DMS 273 treated with DMSO at 0.1 percent for 48 hours (cell line): ENCODE measurements at places on chromosomes 7 and 10.
A peak's percentile ranks its signal among the peaks of the same experiment; 100 is the strongest.

DNA sequence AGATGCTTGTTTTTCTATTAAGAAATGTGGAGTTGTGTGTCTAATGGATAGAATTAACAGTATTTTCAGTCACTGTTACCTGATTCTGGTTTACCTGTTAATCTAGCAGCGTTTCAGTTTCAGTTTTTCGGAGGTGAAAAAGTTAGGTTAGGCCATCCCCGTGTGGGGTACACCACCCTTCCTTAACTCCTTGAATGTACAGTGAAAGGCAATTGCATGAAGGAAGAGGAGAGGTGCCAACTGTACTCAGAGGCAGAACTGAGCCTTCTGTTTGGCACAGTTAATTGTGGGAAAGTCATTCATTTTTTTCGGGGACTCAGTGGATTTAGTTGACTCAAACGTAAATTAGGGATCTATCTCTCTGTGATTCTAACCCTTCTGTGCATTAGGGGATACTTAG, 35.5 kb downstream of the RPA3 start:
- no peak for DNase-seq

- no peak for DNase-seq
Measured at GRCh38 chr7:107119376-107120105, 49.3 kb upstream of the HBP1 start.

- DNase-seq: no peak
Measured at GRCh38 chr10:132001238-132001972, 19.7 kb upstream of the BNIP3 start.

- DNase-seq: no peak
Measured at GRCh38 chr10:11017570-11018431, at the start of gene CELF2. TSS of gene CELF2 (plus strand) at chr10:11017872. CDS start at chr10:11018090, 218 bp downstream.

GRCh38 chr7:18290223-18290622, 205.3 kb upstream of the HDAC9 start:
- DNase-seq: no peak

DNA sequence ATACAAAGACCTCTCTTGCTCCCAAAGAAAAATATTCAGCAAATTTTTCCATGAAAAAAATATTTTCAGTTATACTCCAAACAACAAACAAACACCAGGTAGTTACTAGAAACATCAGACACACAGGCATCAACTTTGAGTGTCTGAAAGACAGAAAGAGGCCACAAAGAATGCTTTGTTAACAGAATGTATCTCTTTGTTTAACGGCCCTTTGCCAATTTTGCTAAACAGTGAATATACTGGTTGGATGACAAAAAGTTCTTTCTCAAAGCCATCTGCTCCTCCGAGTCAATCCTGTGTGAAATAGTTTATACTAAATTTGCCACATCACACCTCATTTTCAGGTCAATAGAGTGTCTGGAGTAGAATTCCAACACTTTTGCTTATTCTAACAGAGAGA, 216.7 kb upstream of the PHF14 start:
- no peak for DNase-seq

DNA sequence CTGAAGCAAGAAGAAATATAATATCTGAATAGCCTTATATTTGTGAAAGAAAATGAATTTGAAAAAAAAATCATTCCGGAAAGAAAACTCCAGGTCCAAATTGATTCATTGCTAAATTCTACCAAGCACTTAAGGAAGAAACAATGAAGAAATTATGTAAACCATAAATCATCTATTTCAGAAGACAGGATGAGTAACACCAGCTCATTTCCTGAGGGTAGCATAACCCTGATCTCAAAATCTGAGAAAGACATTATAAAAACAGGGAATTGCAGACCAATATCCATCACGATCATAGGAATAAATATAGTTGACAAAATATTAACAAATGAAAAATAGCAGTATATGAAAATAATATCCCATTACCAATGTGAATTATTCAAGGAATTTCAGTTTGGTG, 70.1 kb upstream of the RAB18 start:
- no peak for DNase-seq

GRCh38 chr10:110109511-110109910, 97.9 kb upstream of the MXI1 start:
- DNase-seq: no peak

- peak; percentile 80 for DNase-seq
Measured at GRCh38 chr7:27156508-27156898, at the start of gene HOXA7. TSS of gene HOXA7 (minus strand) at chr7:27156675. CDS start at chr7:27156545, 130 bp downstream.

DNA sequence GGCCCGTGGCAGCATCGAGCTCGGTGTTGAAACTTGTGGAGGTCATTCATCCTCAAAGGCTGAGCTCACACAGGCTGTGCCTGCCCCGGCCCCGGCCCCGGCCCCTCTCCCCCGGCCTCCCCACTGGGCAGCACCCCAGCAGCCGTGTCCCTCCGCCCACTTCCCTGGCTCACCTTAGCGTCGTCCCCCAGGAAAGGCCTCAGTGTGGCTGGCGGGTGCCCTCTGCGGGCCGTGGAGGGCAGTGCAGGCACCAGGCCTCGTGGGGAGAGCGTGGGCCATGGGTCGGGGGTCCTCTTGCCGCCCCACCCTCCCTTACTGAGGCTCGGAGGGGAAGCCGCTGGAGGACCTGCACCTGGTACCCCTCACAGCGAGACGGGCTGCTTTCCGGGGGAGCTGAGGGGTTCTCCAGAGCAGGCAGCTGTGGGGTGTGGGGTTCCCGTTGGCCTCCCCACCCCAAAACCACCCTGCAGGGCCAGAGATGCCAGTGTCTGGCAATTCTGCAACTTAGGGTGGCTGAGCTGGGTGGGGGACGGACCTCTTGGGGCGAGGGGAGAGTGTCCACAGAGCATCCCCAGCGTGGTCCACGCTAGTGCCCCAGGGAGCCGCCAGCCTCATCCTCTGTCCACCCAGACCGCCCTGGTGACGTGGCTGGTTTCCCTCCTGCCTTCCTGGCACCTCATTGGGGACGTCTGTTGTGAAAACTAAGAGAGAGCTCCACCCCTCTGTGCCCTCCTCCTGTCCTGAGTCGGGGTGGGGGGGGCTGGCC, 44.2 kb upstream of the DPYSL4 start:
- DNase-seq: no peak

DNA sequence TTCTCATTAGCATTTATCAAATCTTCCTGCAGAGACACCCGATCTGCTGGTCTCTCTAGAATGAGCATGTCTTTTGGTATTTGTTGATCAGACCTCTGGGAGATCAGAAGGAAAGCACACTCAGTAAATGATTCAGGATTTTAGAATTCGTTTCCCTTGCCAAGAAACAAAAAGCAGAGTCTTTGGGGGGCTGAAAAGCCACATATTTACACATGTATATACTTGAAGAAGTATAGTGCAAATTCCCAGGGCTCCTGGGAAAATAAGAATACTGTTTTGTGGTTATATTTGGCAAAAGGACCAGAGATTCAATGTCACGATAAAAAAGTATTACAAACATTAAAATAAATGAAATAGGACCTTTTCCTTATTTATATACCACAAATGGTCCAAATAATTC, 100.2 kb downstream of the AGMO start:
- no peak for DNase-seq

- no peak for DNase-seq
Measured at GRCh38 chr10:26987851-26988250, 112.4 kb downstream of the ANKRD26 start.

DNA sequence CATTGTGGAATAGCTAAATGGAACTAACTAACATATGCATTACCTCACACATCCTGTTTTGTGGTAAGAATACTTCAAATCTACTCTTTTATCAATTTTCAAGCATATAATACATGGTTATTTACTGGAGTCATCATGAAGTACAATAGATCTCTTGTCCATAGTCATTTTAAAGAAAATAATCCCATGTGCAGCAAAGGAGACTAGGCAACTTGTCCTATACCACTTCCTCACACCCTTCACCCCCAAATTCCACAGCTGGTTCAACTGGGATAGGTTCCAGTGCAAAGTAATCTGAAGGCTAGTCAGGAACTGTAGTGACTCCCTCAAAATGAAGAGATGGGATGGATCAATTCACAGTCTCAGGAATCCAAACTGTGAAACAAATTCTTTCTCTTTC, 176.1 kb downstream of the SGMS1 start:
- DNase-seq: no peak
